ENCODE measurements at places on chromosomes 6 and 20. TPM values are rescaled to one million over a fixed set of nuclear protein-coding genes. Genes with fewer than 3 reads are reported as not detected.

- no peak for DNase-seq
These were observed 1.5 kb downstream of the PYGB start for GRCh38 chr20:25249198-25249931.

- no peak for DNase-seq
These were observed 100.0 kb upstream of the CARMIL1 start for GRCh38 chr6:25179051-25179778.

DNA sequence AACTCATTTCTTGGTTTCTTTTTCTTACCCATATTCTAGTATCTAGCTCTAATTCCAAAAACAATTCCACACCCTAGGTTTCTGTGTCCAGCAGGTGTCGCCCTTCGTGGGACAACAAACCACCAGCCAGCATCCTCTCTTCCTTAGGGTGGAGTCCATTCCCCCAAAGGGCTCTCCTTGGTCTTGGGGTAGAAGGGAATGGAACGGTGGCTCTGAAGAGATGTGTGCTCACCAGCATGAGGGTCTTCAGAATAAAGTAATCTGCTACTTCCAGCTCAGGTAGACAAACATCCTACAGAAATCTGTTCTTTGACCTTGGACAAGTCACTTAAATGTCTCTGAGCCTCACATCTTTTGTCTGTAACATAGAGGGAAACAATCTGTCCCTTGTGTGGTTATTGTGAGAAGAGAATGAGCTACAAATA lies 7.2 kb downstream of the HLA-DMB start:
- peak; percentile 77 for DNase-seq

GRCh38 chr6:158569036-158569435 lies 9.1 kb downstream of the TMEM181 start:
- no peak for DNase-seq

- no peak for DNase-seq
These were observed 138.8 kb upstream of the RREB1 start for GRCh38 chr6:6968731-6969552.

DNA sequence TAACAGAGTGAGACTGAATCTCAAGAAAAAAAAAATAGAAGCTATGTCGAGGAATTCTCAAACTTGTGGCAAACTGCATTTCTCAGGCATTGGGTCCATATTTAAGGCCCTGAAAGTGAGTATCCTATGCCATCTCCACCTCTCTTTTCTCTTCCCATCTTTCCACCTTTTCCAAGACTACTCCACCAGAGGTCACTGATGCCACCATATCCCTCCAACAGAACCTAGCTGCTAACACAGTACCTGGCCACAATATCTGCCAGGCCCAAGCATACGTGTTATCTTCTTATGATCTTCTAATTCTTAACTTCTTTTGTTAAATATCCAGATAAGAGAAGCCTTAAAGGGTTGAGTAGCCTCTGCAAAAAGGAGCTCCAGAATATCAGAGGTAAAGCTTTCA lies 8.2 kb upstream of the ADGRF4 start:
- DNase-seq, result no peak

- DNase-seq, result no peak
These were observed 882 bp downstream of the CNR1 start for GRCh38 chr6:88165087-88165843.

GRCh38 chr6:100809346-100809745 lies 71.8 kb downstream of the ASCC3 start:
- no peak for DNase-seq

DNA sequence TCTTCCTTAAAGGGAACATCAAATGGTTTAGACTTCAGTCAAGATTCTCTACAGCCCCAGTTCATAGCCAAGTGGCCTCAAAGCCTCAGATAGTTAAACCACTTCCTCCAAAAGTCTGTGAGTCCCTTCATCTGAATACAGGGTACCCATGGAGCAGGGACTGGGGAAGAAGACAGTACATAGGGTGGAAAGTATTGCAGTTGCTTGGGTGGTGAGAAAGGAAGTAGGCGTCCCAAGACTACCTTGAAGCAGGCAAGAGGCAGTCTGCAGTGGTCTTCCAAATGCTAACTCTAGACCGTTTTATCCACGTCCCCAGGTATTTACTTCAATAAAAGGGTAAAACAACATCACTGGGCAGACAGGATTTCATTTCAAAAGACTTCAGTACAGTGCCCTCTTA lies 2.0 kb downstream of the FYN start:
- no peak for DNase-seq

DNA sequence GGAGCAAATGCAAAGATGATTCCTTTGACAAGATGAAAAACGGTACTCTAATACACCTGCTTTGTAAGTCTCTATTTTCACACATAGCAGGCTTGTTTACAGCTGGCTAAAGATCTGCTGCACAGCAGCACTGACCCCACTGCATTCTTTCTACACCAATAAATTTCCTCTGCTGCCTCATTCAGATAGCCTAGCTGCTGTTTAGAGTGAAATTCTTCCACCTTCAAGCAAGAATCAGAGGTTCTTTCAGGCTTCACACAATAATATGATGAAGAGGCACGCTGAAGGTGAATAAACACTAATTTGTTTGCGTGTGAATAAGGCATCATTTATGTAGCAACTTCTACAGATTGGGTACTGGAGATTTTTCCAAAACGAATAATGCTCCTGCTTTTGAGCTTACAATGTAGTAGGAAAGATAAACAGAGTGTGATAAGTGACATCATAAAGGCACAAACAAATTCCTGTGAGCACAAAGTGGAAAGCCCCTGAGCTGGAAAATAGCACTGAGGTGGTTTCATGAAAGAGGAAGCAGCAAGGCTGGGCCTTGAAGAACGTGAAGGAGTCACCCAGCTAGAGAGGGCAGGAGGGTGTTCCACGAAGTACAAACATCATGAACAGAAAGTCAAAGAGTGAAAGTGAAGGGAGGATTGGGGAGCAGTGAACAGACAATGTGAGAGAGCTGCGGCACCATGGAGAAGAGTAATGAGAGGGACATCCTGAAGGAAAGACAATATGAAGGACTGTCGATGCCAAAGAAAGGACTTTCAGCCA lies 543.4 kb downstream of the CD83 start:
- no peak for DNase-seq

DNA sequence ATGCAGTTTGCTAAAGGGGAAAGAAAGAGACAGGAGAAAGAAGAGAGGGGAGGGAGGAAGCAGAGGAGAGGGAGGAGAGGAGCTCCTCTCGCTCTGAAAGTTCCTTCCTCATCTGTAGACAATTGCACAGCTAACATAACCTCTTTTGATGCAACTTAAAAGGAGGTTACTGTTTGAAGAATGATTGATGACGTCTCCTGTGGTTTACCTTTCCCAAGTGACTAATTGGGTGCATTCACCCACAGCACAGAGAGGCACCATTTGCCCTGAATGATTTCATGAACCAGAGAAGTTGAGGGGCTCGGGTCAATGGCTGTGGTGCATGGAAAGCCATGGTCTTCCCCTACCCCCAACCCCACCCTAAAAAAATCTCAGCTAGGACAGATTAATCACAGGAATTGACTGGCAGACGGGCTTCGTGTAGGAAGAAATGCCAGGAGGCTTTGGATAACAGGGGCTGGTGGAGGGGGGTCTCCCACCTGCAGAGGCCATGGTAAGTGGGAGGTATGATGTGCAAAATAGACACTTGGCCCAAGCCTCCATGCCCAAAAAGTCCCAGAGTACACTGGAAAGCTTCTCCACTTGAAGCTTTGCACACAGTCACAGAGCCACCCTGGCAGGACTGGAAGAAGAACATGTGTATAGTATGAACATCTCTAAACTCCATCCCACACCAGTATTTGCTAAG lies 213.7 kb downstream of the ANKRD60 start:
- DNase-seq, result no peak

PDYN gene
- not detected for total RNA-seq

OVOL2 gene
- total RNA-seq, result not detected

C20orf144 gene
- total RNA-seq, result not detected

NFATC2 gene
- 2.3 TPM for total RNA-seq

OOEP gene
- not detected for total RNA-seq

RSPH4A gene
- 0.21 TPM for total RNA-seq

MOG gene
- not detected for total RNA-seq

KCNB1 gene
- 8.3 TPM for total RNA-seq
